ENCODE measurements at places on chromosomes 6 and 20. TPM values are rescaled to one million over a fixed set of nuclear protein-coding genes. Genes with fewer than 3 reads are reported as not detected.

The TULP4 gene
- polyA plus RNA-seq = 3.1 TPM

The JPH2 gene
- 1.1 TPM for polyA plus RNA-seq

The PTCRA gene
- not detected for polyA plus RNA-seq

The SMIM29 gene
- polyA plus RNA-seq = 29.9 TPM

The HLA-DOB gene
- 0.53 TPM for polyA plus RNA-seq

The TGM3 gene
- polyA plus RNA-seq = 0.34 TPM

The SLC13A3 gene
- 0.68 TPM for polyA plus RNA-seq

The MYLK2 gene
- polyA plus RNA-seq = 4.8 TPM

The SPTLC3 gene
- polyA plus RNA-seq = 1.5 TPM

The TMEM217 gene
- polyA plus RNA-seq = 1.7 TPM

The DNMT3B gene
- 3.4 TPM for polyA plus RNA-seq

The SCUBE3 gene
- 0.15 TPM for polyA plus RNA-seq

The CST4 gene
- not detected for polyA plus RNA-seq

The RCAN2 gene
- 19.0 TPM for polyA plus RNA-seq

The LPA gene
- polyA plus RNA-seq = 0.15 TPM

The DEFB132 gene
- not detected for polyA plus RNA-seq

The AIF1 gene
- polyA plus RNA-seq = 16.4 TPM

The LAMA5 gene
- polyA plus RNA-seq = 259 TPM

The RIPOR2 gene
- 0.38 TPM for polyA plus RNA-seq

The ASCC3 gene
- 4.4 TPM for polyA plus RNA-seq

The AGPAT4 gene
- polyA plus RNA-seq = 2.3 TPM

The DCDC2 gene
- polyA plus RNA-seq = 13.2 TPM

The CLDN20 gene
- polyA plus RNA-seq = 0.07 TPM

The PI3 gene
- 0.40 TPM for polyA plus RNA-seq

The VSTM2L gene
- polyA plus RNA-seq = 10.1 TPM

The OVOL2 gene
- polyA plus RNA-seq = 6.6 TPM

The HDGFL1 gene
- polyA plus RNA-seq = not detected

The BPIFB2 gene
- polyA plus RNA-seq = not detected

The ULBP2 gene
- polyA plus RNA-seq = 0.19 TPM

The DDO gene
- polyA plus RNA-seq = 1.2 TPM

The CTAGE9 gene
- not detected for polyA plus RNA-seq

The MEI4 gene
- polyA plus RNA-seq = 0.94 TPM

The TBC1D7 gene
- 7.8 TPM for polyA plus RNA-seq

The NR2E1 gene
- polyA plus RNA-seq = not detected

The MARCKS gene
- polyA plus RNA-seq = 14.0 TPM

The MICB gene
- polyA plus RNA-seq = 0.23 TPM

The MCHR2 gene
- polyA plus RNA-seq = not detected

The TOMM34 gene
- 7.4 TPM for polyA plus RNA-seq

The ZSCAN9 gene
- polyA plus RNA-seq = 15.0 TPM

The CYP39A1 gene
- polyA plus RNA-seq = 3.0 TPM

The KIAA1755 gene
- 1.4 TPM for polyA plus RNA-seq

The SAMD5 gene
- 3.8 TPM for polyA plus RNA-seq

The NOTCH4 gene
- polyA plus RNA-seq = 27.4 TPM

The OOEP gene
- not detected for polyA plus RNA-seq

The PACSIN1 gene
- 1.2 TPM for polyA plus RNA-seq

The OR2H1 gene
- not detected for polyA plus RNA-seq

The MDC1 gene
- polyA plus RNA-seq = 28.0 TPM

The PLEKHG1 gene
- polyA plus RNA-seq = 1.5 TPM

The POPDC3 gene
- polyA plus RNA-seq = 3.0 TPM

The OPRL1 gene
- polyA plus RNA-seq = 0.94 TPM

The BIRC7 gene
- polyA plus RNA-seq = not detected

The PPP1R10 gene
- polyA plus RNA-seq = 34.3 TPM
